Body of pancreas (tissue), 4 donors: ENCODE measurements at places on chromosomes 5 and 9. TPM values are rescaled to one million over a fixed set of nuclear protein-coding genes. Genes with fewer than 3 reads are reported as not detected.

DNA sequence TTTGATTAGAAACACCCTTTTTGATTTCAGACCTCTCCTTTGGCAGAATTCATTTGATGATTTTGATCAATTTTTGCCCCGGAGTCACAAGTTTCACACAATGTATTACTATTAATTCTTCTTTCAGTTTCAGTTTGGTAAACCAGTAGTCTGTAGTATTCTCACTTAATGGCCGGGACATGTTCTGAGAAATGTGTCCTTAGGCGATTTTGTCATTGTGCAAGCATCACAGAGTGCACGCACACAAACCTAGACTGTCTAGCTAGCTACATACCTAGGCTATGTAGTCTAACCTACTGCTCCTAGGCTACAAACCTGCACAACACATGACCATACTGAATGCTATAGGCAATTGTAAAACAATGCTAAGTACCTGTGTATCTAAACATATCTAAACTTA is 662.5 kb downstream of the IRX1 start:
- H3K4me1 ChIP-seq = no peaks in the 10 kb centered on the region
- no peak overlapping the region for H3K4me3 ChIP-seq
- H3K36me3 ChIP-seq = no peaks in the 10 kb centered on the region
- no peaks in the 10 kb centered on the region for H3K27me3 ChIP-seq

The PCDHA4 gene
- total RNA-seq = 3.1 TPM

The NOL6 gene
- 23.1 TPM for total RNA-seq

The PCDHGA4 gene
- 6.7 TPM for total RNA-seq

The FBP2 gene
- total RNA-seq = 0.66 TPM
